ENCODE measurements at places on chromosomes 2 and 18.

GRCh38 chr18:76957384-76958355 lies 135.3 kb downstream of the ZNF236 start:
- no peak for DNase-seq

DNA sequence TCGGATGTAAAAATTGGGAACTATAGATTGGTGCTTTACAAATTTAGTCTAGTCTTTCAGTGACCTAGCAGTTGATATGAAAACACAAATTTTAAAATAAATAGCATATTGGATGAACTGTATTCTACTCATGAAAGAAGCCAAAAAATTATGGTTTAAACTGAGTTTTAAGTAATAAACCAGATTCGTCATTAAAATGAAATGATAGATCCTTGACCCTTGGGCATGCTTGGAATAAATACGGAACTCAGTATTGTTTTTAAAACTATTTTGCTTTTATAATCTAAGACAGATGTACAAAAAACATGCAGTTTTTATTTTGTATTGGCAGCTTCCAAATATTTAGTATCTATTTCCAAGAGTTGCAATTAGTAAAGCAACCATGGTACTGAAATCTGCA lies 34.6 kb upstream of the TBR1 start:
- no peak for DNase-seq

DNA sequence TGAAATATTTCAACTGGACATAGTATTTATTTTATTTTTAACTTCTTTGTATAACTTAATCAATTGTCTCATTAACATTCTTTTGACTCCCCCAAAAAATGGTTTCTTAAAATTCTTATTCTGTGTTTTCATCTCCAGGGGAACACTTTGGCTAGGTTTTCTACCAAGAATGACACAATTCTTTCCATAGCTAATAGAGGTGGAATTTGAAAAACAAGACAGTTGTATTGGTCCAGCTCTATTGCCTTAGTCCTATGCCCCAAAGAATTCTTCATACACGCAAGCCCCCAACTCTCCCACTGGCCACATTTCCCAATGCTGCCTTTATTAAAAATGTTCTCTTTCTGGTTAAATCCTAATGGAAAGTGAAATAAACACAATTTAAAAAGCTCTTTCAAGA lies 104.7 kb upstream of the PKDCC start:
- no peak for DNase-seq

DNA sequence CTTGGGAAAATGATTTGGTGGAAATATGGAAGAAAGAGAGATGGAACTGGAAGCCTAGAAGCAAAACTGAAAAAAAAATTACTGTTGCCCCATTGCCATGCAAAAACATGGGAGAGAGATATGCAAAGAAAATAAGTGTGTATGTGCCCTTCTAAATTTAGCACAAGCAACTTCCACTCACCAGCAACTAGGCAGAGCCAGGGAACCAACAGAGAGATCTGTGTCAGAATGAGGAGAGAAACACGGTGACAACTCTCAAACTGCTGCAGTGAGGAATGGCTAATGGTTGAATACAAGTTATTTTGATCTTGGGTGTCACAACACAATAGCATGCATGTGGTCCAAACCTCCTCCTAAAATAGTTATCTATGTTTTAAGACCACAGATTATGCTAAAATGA lies 10.9 kb downstream of the DSC2 start:
- DNase-seq, result no peak

DNA sequence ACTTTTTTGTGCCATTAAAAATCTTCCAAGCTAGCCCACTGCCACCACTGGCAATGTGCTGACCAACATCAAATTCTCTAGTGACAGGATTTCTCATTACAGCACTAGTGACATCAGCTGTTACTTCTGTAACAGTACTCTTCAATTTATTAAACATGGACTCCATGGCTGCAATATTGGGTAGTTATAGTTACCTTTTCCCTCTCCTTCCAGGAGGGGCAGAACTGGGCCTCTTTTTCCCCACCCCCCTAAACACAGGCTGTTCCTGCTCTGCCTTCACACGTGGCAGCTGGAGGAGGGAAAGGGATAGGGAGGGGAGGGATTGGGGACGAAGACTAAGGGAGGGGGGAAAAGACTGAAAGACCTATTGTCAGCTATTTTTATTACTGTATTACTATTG lies 38.1 kb downstream of the TRAK2 start:
- DNase-seq, result no peak

GRCh38 chr2:143177096-143177786 lies 48.0 kb downstream of the ARHGAP15 start:
- DNase-seq, result no peak

- DNase-seq, result no peak
Observed at GRCh38 chr2:30105556-30105955, 41.3 kb upstream of the YPEL5 start.

- no peak for DNase-seq
Observed at GRCh38 chr18:75678627-75679026, 251.1 kb upstream of the SMIM21 start.

DNA sequence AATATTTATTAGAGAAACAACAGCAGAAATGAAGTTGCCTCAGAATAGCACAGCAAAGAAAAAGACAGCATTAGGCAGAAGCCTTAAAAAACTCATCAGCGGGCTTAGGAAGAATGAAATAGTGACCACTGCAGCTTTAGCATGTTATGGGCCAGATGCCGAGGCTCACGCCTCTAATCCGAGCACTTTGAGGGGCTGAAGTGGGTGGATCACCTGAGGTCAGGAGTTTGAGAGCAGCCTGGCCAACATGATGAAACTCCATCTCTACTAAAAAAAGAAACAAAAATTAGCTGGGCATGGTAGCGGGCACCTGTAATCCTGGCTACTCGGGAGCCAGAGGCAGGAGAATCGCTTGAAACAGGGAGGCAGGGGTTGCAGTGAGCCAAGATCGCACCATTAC lies 32.4 kb downstream of the AP1S3 start:
- DNase-seq, result no peak

- DNase-seq, result no peak
Observed at GRCh38 chr2:26184121-26184520, 11.2 kb downstream of the GAREM2 start.

- DNase-seq, result no peak
Observed at GRCh38 chr2:40653829-40654228, 201.9 kb upstream of the SLC8A1 start.

DNA sequence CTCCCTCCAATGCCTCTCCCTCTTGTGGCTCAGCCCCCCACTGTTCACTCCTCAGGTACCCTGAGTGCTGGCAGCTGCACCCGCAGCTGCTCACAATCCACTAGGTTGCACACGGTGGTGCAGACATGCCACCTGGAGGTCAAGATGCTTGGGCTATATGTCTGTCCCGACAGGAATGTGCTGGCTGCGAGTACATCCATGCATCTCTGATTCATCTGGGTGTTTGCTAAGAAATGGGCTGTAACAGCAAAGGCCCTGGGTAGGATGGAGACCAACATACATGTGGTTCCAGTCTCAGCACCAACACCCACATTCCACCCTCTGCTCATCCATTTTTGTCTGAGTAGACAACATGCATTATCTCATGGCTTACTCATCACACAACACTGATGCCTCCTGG lies 31.3 kb downstream of the ANKMY1 start:
- DNase-seq, result no peak

DNA sequence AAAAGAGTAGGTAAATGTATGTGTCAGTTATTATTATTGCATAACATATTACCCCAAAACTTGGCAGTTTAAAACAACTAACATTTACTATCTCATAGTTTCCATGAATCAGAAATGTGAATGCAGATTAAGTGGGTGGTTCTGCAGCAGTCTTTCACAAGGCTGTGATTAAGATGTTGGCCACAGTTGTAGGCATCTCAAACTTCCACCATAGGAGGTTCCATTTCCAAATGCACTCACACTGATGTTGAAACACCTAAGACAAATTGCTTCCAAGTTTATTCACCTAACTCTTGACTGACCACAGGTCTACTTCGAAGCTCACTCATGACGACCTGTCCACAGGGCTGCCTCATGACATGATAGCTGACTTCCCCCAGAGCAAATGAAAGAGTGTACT lies 360.8 kb downstream of the GRB14 start:
- no peak for DNase-seq

- DNase-seq, result no peak
Observed at GRCh38 chr2:2926858-2927175, 450.8 kb downstream of the EIPR1 start.

DNA sequence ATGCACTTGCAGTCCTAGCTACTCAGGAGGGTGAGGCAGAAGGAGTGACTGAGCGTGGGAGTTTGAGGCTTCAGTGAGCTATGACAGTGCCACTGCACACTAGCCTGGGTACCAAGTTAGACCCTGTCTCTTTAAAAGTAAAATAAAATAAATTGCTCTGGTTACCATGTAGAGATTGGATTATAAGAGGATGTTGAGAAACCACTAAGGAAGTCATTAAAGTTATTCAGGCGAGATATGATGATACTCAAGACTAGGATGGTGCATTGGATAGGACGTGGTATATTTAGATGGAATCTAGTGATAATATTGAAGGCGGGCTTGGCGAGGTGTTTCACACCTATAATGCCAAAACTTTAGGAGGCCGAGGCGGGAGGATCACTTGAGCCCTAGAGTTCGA lies 50.6 kb downstream of the BMPR2 start:
- DNase-seq, result no peak

DNA sequence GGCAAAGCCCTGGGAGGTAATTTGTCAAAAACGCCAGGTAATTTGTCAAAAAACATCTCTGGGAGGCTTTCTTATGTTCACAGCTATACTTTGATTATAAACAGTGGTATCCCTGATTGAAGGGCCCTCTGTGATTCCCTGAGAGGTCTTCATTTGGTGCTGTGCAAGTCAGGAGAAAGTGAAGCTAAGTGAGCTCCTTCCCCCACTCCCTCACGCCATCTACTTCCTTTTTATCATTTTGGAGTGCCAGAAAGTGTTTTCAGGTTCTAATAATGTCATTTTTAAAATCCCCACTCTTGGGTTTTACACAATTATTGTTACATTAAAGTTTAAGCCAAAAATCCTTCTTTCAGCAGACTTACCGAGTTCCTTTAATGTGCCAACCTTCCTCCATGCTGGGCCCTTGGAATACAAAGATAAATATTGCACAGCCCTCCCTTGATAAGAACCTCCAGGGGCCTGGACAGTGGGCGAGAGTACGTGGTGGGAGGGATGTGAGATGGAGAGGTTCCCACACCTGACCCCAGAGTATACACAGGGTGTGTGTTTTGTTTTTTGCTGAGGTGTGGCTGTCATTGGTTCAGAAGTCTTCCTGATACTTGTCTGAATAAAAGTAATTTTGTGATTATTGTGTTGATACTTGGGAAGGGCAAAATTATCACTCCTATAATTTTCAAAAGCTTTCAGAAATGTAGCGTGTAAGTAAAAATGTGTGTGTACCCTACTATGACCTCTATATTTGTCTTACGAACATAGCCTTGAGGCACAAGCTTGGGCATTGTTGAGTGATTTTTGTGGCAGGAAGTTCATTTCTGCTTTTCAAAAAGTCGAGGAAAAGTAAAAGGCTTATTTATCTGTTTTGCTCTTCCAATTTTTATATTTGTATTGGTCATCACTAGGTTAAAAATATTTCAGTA lies 8.2 kb downstream of the MAPRE2 start:
- DNase-seq, result no peak

DNA sequence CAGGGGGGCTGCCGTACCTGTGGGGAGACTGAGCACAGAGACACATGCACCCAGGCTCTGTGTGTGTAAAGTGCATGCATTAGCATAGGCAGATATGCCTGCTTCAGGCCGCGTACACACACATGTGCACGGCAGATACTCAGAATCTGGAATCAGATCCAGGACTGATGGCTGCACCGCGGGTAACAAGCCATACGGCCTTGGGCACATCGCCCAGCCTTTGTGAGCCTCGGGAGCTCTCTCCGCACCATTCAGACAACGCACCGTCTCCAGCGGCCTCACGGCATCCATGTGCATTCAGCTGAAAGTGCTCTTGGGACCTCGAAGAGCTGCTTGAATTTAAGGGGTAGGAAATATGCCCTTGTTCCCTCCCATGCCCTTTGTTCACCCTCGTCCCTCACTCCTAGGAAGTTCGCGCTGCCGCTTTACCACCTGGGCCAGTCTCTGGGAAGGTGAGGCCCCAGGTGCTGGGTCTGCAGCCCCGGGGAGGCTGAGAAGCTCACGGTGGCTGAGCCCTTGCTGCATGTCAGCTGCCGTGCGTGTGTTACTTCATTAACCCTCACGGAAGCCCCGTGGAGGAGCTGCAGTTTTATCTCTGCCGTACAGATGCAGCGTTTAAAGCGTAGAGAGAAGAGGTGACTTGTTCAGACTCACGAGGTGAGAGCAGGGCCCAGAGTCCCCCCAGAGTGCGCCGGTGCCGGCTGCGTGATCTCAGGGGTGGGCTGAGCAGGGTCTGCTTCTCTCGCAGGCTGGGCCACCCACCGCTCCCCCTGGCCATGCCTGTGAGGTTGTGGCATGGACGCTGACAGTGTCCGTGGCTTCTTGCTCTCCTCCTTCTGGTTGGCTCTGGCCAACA lies 377.7 kb upstream of the MYT1L start:
- no peak for DNase-seq

DNA sequence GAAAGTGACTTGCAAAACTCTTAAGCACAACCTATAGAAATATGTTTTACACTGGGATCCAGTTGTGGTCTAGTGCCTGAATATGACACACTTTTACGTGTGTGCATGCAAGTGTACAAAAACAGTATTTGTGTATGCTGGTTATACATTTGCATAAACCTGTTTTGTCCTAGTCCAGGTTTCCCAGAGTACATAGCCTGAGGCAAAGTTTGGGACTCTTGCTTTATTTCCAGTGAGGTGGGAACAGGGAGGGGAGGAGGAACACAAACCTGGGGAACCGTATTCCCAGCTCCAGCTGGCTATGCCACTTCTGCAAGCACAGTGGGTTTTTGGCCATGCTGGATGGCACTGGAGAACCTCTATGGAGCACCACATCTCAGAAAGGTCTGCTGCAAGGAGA lies 481.1 kb upstream of the HS6ST1 start:
- no peak for DNase-seq

DNA sequence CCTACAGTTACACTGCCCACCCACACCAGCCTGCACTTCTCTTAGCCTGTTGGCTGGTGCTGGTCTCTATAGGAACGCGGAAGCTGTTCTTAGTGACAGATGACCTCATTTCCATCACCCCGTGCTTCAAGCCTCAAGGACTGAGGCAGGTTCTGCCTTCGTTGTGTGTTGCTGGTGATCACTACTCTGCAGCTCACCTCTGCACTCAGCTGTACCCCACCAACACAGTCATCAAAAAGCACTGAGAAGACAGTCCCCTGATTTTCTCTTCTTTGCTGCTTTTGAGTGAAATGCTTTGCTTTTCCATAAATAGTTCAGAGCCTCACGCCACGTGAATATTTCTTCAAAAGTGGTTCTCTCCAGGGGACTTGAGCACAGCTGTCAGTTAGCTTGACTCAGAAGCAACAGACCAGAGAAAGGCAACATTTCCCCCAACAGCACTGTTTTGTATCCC lies 225.7 kb upstream of the CCDC150 start:
- DNase-seq, result no peak

- no peak for DNase-seq
Observed at GRCh38 chr2:239831861-239832489, 193.2 kb downstream of the NDUFA10 start.

DNA sequence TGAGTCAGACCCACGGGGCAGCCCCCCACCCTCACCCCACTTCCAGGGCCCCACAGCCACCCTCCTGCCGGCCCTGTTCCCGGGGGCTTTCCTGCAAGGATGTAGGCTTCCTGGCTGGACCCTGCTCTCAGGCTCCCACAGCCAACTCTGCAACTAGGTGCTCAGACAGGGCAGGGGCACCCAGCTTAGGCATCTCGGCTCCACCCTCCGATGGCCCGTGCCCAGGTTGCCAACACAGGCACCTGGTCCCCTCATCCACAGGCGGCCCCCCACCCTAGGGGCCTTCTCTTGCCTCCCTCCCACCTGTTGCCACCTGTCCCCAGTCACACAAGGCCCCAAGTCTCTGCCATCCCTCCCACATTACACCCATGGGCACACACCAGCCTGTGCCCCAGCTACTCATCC lies 34.6 kb downstream of the HS6ST1 start:
- DNase-seq, result no peak

GRCh38 chr18:10499230-10499629 lies 26.6 kb upstream of the NAPG start:
- DNase-seq, result no peak
